ENCODE measurements at places on chromosomes 1 and 21. TPM values are rescaled to one million over a fixed set of nuclear protein-coding genes. Genes with fewer than 3 reads are reported as not detected.
A peak's percentile ranks its signal among the peaks of the same experiment; 100 is the strongest.

Gene CAMSAP2
- 34.8 TPM for total RNA-seq

- no peaks in the 10 kb centered on the region for H3K27me3 ChIP-seq
- no peaks in the 10 kb centered on the region for H3K36me3 ChIP-seq
- DNase-seq: no peak
- no peak overlapping the region for H3K4me3 ChIP-seq
- no peak overlapping the region for H3K27ac ChIP-seq
These were observed 11.6 kb downstream of the OBSCN start for GRCh38 chr1:228219245-228219961.

GRCh38 chr1:57957576-57957975 lies 533.7 kb upstream of the DAB1 start:
- H3K4me3 ChIP-seq: no peak overlapping the region
- H3K27ac ChIP-seq: no peak overlapping the region
- no peaks in the 10 kb centered on the region for H3K27me3 ChIP-seq

Gene HMGCL
- 40.1 TPM for total RNA-seq

GRCh38 chr1:223853748-223854147 lies 8.0 kb upstream of the TP53BP2 start:
- H3K27ac ChIP-seq: no peak overlapping the region
- no peaks in the 10 kb centered on the region for H3K4me1 ChIP-seq
- no peaks in the 10 kb centered on the region for H3K27me3 ChIP-seq
- no peak for DNase-seq
- no peak overlapping the region for H3K4me3 ChIP-seq

- H3K4me3 ChIP-seq: no peak overlapping the region
- H3K27ac ChIP-seq: no peak overlapping the region
- no peaks in the 10 kb centered on the region for H3K36me3 ChIP-seq
- no peaks in the 10 kb centered on the region for H3K4me1 ChIP-seq
These were observed 114.5 kb upstream of the LYPLAL1 start for GRCh38 chr1:219058891-219059820.

Gene FCRLB
- 2.0 TPM for total RNA-seq

GRCh38 chr1:155957411-155957915 lies 16.0 kb downstream of the RXFP4 start:
- peaks cover 98% of the 10 kb centered on the region for H3K36me3 ChIP-seq
- DNase-seq: no peak
- H3K27me3 ChIP-seq: no peaks in the 10 kb centered on the region

Gene HP1BP3
- total RNA-seq: 249 TPM

- H3K27ac ChIP-seq: no peak overlapping the region
- H3K27me3 ChIP-seq: no peaks in the 10 kb centered on the region
- peaks cover 1% of the 10 kb centered on the region for H3K4me1 ChIP-seq
- DNase-seq: no peak
- H3K4me3 ChIP-seq: no peak overlapping the region
- H3K36me3 ChIP-seq: no peaks in the 10 kb centered on the region
These were observed 152.0 kb downstream of the KIF26B start for GRCh38 chr1:245306628-245307410.

DNA sequence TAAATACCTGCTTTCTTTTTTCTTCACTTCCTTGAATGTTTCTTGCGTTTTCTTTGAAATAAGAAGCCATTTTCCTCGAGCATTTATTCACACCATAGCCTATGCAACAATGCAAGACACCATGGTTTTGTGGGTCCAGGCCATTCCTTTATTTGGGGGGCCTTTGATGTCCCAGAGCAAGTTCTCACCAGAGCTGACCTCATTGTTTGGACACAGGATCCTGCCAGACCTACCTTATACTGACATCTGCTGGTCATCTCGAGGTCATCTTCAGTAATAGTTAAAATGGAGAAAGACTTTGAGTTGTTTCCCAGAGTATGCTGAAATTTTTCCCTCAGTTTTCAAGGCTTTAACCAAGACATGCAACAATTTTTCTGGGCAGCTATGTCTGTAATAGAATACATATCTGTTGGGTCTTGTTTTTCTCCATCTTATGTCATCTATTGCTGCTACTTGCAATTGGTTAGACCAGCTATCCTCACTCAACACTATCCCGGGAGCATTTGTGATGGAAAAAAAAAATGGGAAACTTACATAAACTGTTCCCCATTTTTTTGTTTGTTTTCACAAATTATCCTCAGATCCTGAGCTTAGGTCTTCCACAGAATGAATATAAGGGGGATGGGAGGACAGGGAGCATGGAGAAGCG lies 34.0 kb upstream of the BACE2 start:
- no peak overlapping the region for H3K27ac ChIP-seq
- no peaks in the 10 kb centered on the region for H3K36me3 ChIP-seq
- no peaks in the 10 kb centered on the region for H3K27me3 ChIP-seq
- H3K4me3 ChIP-seq: no peak overlapping the region

Gene ERO1B
- 7.8 TPM for total RNA-seq

DNA sequence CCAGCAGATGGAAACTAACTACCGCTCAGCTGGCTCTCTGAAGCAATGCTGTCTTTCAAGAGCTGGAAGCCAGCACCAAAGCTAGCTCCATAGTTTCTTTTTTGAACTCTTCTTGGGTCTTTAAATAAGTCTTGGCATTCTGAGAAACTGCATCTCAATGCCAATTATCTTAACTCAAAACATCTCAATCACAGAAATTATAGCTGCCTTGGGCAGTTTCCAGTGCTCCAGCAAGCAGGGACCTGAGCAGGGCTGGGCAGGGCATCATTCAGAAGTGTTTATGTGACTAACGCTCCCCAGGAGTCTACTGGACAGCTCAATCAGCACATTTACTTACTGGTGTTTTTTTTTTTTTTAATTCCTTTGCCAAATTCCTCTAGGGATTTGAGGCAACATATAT lies 18.3 kb upstream of the PADI4 start:
- no peaks in the 10 kb centered on the region for H3K36me3 ChIP-seq
- no peak overlapping the region for H3K27ac ChIP-seq

- DNase-seq: peak; percentile 84
- H3K4me3 ChIP-seq: no peak overlapping the region
- peaks cover 36% of the 10 kb centered on the region for H3K4me1 ChIP-seq
- H3K27me3 ChIP-seq: no peaks in the 10 kb centered on the region
- no peak overlapping the region for H3K27ac ChIP-seq
These were observed 22.1 kb downstream of the PTPRF start for GRCh38 chr1:43552813-43553212.

Gene AKR7A3
- 0.43 TPM for total RNA-seq

GRCh38 chr1:161501234-161501633 lies 4.0 kb upstream of the FCGR2A start:
- H3K36me3 ChIP-seq: no peaks in the 10 kb centered on the region
- peaks cover 14% of the 10 kb centered on the region for H3K4me1 ChIP-seq
- no peak overlapping the region for H3K27ac ChIP-seq
- DNase-seq: no peak
- H3K27me3 ChIP-seq: no peaks in the 10 kb centered on the region
- no peak overlapping the region for H3K4me3 ChIP-seq

DNA sequence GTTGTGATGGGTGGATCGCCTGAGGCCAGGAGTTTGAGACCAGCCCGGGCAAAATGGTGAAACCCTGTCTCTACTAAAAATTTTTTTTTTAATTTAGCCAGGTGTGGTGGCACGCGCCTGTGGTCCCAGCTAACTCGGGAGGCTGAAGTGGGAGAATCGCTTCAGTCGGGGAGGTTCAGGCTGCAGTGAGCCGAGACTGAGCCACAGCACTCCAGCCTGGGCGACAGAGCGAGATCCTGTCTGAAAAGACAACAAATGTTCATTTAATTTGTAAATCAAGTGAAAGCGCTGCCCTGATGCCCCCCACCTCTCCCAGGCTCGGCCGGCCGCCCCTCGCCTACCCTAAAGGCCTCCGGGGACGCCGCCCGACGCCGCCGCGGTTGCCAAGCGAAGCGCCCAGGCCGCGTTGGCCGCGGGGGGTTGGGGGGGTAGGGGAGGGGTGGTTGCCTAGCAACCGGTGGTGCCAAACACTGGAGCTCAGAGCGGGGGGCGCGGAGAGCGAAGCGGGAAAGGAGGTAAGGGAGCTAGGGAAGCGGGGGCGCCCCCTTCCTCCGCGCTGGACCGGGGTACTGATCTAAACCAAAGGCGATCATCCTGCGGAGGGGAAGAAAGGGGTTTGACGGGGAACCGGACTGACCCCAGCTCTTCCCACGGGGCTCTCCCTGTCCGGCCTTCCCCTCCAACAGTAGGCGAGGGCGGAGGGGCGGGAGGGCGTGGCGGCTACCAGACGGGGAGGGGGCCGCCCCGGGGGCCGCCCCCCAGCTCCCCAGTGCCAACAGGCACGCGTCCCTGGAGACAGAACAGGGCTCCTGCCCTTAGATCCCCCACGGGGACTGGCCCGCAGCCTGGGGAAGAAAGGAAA lies at the start of gene TEKT2:
TSS of gene TEKT2 (plus strand) at position 460 of the 862 bp plus-strand sequence. CDS start 828 bp downstream, outside the sequence.
- H3K27ac ChIP-seq: no peak within 1 kb of the TSS
- no peaks in the 10 kb centered on the region for H3K36me3 ChIP-seq
- H3K4me1 ChIP-seq: peaks cover 14% of the 10 kb centered on the region
- peak within 1 kb of the TSS; percentile 46 for H3K4me3 ChIP-seq
- peaks cover 8% of the 10 kb centered on the region for H3K27me3 ChIP-seq

DNA sequence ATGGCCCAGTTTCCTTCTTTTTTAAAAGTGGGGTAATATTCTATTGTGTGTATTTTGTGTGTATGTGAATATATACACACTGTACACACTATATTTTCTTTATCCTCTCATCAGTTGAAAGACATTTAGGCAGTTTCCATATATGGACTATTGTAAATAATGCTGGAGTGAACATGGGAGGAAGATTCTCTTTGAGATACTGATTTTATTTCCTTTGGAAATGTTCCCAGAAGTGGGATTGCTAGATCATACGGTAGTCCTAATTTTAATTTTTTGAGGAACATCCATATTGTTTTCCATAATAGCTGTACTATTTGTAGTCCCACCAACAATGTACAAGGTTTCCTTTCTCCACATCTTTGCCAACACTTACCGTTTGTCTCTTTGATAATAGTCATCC lies 51.0 kb downstream of the F3 start:
- H3K4me3 ChIP-seq: no peak overlapping the region
- peaks cover 52% of the 10 kb centered on the region for H3K36me3 ChIP-seq
- H3K27me3 ChIP-seq: no peaks in the 10 kb centered on the region
- DNase-seq: no peak
- no peaks in the 10 kb centered on the region for H3K4me1 ChIP-seq
- H3K27ac ChIP-seq: no peak overlapping the region

- H3K4me3 ChIP-seq: no peak overlapping the region
- no peaks in the 10 kb centered on the region for H3K36me3 ChIP-seq
- no peak overlapping the region for H3K27ac ChIP-seq
- peaks cover 13% of the 10 kb centered on the region for H3K27me3 ChIP-seq
- DNase-seq: no peak
These were observed 55.6 kb upstream of the ADAR start for GRCh38 chr1:154663471-154664060.

Gene PGLYRP3
- total RNA-seq: not detected

Gene DNASE2B
- 21.7 TPM for total RNA-seq

Measured in upper lobe of right lung (tissue), 1 donor.